Testis (tissue), 5 donors: ENCODE measurements at places on chromosomes 4 and X.

DNA sequence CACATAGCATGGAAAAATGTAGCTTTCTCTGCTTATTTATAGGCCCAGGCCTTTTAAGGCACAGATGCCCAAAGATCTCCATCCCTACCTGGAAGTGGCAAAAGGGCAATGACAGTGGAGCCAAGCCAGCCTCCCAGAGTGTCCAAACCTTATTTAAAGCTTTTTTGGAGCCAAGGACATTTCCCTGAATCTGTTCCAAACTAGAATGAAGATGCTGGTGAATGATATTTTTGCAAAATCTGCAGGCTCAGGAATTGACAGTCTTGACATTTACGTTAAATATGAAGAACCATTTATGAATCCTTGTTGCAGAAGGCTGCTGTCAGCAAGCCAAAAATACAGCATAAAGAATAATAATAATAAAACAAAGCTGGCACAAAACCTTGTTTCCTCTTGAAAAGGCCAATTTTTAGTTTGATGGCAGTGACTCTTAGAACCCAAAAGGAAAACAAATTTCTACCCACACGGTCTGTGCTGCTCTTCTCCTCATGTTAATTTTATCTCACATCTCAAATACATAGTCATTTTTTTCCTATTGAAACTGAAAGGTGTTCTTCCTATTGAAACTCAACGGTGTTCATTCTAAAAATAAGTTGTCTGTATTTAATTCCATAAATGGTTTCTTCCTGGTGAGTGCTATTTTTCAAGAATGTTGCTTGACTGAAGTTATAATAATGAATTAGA lies 206.3 kb upstream of the TBL1X start:
- H3K27ac ChIP-seq, result no peak overlapping the region
- no peaks in the 10 kb centered on the region for H3K27me3 ChIP-seq

DNA sequence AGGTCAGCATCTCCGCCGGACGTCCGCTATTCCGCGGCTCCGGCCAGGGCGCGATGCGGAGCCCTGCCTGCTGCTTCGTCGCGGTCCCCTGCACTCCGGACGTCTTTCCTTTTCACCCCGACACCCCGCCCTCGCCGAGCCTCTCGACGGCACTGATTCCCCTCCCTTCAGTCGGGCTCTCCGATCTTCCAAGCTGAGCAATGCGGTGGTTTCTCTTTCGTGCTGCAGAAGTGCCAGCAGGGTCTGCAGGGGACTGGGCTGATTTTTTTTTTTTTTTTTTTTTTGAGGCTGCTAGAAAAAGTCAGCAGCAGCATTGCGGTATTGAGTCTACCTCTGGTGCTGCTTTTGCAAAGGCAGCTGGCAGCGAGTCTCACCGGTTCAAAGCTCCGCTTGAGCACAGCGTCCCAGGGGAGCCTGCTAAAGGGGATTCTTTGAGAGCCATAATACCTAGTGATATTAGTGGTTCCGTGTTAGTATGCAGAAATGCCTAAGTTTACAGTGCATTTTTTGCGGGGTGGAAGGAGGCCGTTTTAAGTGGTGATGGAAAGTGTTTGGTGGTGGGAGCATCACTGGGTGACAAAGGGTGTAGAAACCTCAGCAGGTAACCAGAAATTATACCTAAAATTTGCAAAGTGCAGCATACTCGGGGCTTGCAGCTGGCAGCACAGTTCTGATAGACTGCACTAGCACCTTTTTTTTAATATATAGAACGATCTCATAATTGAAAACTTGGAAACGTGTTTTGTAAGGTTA lies 969 bp downstream of the STIM2 start:
- H3K4me3 ChIP-seq, result peak overlapping the region; percentile 83
- H3K4me1 ChIP-seq, result peaks cover 30% of the 10 kb centered on the region
- H3K36me3 ChIP-seq, result no peaks in the 10 kb centered on the region
- H3K27me3 ChIP-seq, result no peaks in the 10 kb centered on the region

DNA sequence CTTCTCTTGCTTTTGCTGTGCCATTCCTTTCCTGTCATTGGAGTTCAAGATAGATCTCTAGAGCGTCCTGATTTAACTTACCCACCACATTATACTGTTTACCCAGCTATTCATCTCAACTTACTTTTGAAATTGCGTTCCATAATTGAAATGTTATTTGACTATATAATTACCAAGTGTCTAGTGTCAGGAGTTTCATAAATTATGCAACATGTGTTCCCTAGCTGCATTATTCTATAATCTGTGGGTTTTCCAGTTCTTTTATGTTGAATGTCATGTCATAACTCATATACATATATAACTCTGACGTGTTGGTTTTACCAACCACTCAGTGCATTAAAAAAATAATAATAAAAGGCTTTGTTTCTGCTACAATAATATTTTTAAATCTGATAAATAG lies 285.9 kb upstream of the ARSJ start:
- H3K4me1 ChIP-seq, result no peaks in the 10 kb centered on the region
- H3K4me3 ChIP-seq, result no peak overlapping the region
- no peaks in the 10 kb centered on the region for H3K36me3 ChIP-seq
- no peak for DNase-seq
- H3K27ac ChIP-seq, result no peak overlapping the region
- H3K27me3 ChIP-seq, result no peaks in the 10 kb centered on the region

DNA sequence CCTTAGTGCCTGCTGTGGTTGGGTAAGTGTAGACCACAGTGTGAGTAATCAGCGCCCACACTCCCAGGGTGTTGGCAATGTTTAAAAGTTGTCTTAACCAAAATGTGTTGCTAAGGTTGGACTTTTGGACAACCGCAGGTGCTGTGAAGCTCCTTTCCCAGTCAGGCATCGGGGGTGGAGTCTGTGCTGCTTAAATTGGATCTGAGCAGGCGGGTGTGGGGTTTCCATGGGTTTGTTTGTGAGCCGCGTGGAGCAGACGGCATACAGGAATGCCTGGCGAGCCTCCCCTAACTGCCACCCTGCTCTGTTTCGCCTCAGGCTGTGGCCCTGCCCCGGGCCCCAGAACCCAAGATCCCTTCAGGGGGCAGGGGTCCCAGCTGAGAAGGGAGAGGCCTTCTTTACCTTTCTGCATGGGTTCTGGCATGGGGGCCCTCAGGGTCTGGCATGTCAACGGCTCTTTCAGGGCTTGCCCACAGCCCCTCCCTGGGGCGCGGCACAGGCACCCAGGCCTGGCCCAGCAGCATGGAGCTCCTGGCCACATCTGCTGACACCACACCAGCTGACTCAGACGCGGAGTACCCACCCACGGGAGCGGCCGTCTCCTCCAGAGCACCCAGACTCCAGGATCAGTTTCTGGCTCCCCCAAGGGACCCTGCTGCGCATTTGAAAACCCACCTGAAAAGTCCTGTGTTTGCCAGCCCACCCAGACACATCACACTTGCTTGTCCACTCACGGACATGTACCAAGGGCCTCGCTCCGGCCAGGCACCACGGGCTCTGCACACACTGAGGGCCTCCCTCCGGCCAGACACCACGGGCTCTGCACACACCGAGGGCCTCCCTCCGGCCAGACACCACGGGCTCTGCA lies 5.1 kb upstream of the SPON2 start:
- H3K4me3 ChIP-seq, result no peak overlapping the region
- H3K27ac ChIP-seq, result no peak overlapping the region
- no peaks in the 10 kb centered on the region for H3K36me3 ChIP-seq
- H3K27me3 ChIP-seq, result no peaks in the 10 kb centered on the region
- peaks cover 6% of the 10 kb centered on the region for H3K4me1 ChIP-seq

DNA sequence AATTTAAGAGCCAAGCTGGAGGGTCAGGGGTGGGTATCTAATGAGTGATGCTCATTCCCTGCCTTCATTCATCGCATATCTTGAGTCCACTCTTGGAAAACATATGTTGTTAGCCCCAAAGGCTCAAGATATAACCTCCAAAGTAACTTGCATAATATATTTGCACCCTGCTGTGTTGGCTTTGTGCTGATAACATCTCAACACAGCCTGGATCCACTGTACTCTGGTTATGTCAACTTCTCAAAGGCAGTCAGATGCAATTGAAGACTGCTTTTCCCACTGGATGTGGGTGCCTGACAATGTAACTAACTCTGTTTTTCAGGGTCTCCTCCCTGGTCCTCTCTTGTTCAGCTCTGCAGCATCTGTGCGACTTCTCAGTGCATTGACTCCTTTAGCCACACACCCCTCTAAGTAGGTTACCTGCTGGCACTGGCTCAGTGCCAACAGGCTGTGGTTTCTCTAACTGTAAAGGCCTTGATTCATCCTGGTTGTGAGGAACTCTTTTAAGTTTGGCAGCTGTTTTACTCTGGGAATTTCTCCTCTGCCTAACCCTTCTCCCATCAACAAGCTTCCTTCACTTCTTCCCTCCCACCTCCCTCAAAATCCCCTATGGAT lies 28.1 kb downstream of the SLC16A2 start:
- no peaks in the 10 kb centered on the region for H3K27me3 ChIP-seq
- no peaks in the 10 kb centered on the region for H3K36me3 ChIP-seq
- no peak for DNase-seq
- H3K4me3 ChIP-seq, result no peak overlapping the region
- H3K27ac ChIP-seq, result no peak overlapping the region

GRCh38 chr4:101197350-101197749 lies 150.0 kb downstream of the PPP3CA start:
- DNase-seq, result no peak
- no peak overlapping the region for H3K27ac ChIP-seq
- no peak overlapping the region for H3K4me3 ChIP-seq

GRCh38 chrX:48492293-48492910 lies 16.4 kb upstream of the PORCN start:
- no peaks in the 10 kb centered on the region for H3K4me1 ChIP-seq
- no peak overlapping the region for H3K27ac ChIP-seq
- H3K36me3 ChIP-seq, result no peaks in the 10 kb centered on the region
- no peaks in the 10 kb centered on the region for H3K27me3 ChIP-seq

- H3K27me3 ChIP-seq, result no peaks in the 10 kb centered on the region
- H3K27ac ChIP-seq, result no peak overlapping the region
- H3K4me1 ChIP-seq, result no peaks in the 10 kb centered on the region
- H3K4me3 ChIP-seq, result no peak overlapping the region
These were observed 29.6 kb downstream of the REST start for GRCh38 chr4:56937262-56937661.

DNA sequence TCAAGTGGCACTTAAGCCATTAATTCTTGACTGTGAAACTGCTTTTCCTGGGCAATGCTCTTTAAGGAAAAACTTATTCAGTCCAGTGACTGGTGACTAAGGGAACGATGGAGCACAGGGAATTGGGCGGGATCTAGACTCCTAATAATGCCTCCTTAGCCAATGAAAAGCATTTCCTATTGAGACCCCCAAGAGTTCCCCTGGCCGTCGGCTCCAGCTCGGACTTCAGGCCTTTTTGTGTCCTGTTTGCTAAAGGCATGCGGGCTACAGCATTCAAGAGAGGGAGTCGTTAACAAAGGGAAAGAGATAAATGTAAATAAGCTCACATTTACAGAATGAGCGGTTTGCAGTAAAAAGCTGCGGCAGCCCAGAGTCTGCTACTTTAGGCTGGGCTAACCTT lies at the start of gene LPAR4:
Gene LPAR4, plus strand, starts transcription at position 232 of the 400 bp plus-strand sequence. CDS start 7,150 bp downstream, outside the sequence.
- DNase-seq, result peak; percentile 13
- no peaks in the 10 kb centered on the region for H3K36me3 ChIP-seq
- H3K4me1 ChIP-seq, result no peaks in the 10 kb centered on the region
- no peaks in the 10 kb centered on the region for H3K27me3 ChIP-seq
- no peak within 1 kb of the TSS for H3K4me3 ChIP-seq
- no peak within 1 kb of the TSS for H3K27ac ChIP-seq

DNA sequence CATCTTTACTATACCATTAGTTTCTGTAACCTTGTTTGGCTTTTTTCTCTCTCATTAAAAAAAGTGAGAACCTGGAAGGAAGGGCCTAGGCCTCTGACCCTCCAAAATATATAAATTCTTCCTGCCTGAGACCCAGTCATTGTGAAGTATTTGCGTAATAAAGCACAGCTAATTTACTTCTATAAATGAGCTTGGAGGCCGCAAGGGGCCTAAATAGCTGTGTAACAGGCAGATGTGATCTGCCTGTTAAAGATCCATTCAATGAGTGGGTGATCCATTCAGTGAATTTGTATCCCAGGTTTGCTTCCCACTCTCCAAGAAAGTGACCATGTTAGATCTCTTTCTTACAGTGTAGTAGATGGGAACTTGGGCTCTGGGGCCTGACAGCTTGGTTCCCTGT lies 595 bp upstream of the PYURF start:
- peaks cover 11% of the 10 kb centered on the region for H3K4me1 ChIP-seq
- H3K36me3 ChIP-seq, result no peaks in the 10 kb centered on the region
- H3K27me3 ChIP-seq, result no peaks in the 10 kb centered on the region

- no peaks in the 10 kb centered on the region for H3K4me1 ChIP-seq
- no peak overlapping the region for H3K27ac ChIP-seq
- no peaks in the 10 kb centered on the region for H3K36me3 ChIP-seq
- no peaks in the 10 kb centered on the region for H3K27me3 ChIP-seq
- no peak overlapping the region for H3K4me3 ChIP-seq
These were observed 11.5 kb upstream of the TRAM1L1 start for GRCh38 chr4:117096886-117097285.

DNA sequence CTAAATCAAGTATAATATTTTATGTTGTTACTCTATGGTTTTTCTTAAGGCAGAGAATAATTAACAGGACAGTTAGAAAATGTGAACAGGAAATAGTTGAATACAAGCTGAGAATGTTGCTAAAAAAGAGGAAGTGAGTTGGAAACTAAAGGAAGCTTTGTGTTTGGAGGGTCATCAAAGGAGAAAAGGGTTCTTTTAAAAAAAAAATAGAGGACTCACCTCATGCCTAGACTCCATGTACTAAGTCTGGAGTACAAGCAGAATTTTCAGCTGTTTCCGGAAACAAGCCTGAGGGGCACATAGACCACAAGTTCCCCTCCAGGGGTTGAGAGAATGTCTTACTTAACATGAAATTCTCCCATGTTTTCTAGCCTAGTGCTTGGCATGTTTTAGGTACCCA lies 20.1 kb upstream of the MAP7D3 start:
- H3K36me3 ChIP-seq, result no peaks in the 10 kb centered on the region
- no peaks in the 10 kb centered on the region for H3K27me3 ChIP-seq
- no peaks in the 10 kb centered on the region for H3K4me1 ChIP-seq
- H3K4me3 ChIP-seq, result no peak overlapping the region
- no peak for DNase-seq
- H3K27ac ChIP-seq, result no peak overlapping the region

DNA sequence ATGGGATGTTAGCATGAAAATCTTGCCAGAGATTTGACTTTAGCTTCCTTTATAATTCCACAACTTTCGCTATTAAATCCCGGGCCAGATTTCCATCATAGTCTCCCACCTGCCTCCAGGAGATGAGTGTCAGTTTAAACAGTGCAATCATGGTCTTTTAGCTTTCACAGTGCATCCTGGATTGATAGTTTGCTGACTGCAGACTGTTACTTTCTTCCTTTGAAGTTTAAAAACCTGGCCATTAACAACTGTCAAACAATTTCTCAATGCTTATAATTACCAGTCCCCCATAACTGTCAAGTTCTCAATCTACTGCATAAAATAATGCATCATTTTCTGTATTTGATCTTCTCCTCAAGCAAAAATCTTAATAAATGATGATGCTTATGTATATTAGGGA lies 108.4 kb upstream of the FSTL5 start:
- no peaks in the 10 kb centered on the region for H3K4me1 ChIP-seq
- no peaks in the 10 kb centered on the region for H3K36me3 ChIP-seq
- no peak for DNase-seq
- no peak overlapping the region for H3K4me3 ChIP-seq
- no peaks in the 10 kb centered on the region for H3K27me3 ChIP-seq

GRCh38 chrX:46703980-46704379 lies 54.9 kb downstream of the SLC9A7 start:
- no peaks in the 10 kb centered on the region for H3K4me1 ChIP-seq
- H3K36me3 ChIP-seq, result no peaks in the 10 kb centered on the region
- no peak overlapping the region for H3K27ac ChIP-seq
- H3K4me3 ChIP-seq, result no peak overlapping the region
